Upper lobe of right lung (tissue), 1 donor: ENCODE measurements at places on chromosomes 7 and 10. TPM values are rescaled to one million over a fixed set of nuclear protein-coding genes. Genes with fewer than 3 reads are reported as not detected.

GRCh38 chr10:13349463-13350274 lies 1.6 kb upstream of the SEPHS1 start:
- peak; percentile 77 for DNase-seq

DNA sequence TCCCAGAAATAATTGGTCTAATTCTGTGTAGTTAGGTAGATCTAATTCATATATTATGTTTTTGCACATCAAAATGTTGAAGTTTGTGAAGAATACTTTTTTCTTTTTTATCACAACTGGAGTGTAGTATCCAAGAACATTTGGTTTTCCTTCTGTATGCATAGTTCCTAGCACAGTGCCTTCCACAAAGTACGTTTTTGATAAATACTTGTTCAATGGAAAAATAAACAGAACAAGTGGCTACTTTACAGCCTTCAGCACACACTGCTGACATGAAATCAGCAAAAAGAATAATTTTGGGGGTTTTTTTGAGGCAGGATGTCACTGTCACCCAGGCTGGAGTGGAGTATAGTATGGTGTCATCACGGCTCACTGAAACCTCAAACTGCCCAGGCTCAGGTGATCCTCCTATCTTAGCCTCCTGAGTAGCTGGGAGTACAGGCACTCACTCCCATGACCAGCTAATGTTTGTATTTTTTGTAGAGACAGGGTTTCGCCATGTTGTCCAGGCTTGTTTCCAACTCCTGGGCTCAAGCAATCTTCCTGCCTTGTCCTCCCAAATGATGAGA lies 27.9 kb downstream of the TARP start:
- no peak for DNase-seq

DNA sequence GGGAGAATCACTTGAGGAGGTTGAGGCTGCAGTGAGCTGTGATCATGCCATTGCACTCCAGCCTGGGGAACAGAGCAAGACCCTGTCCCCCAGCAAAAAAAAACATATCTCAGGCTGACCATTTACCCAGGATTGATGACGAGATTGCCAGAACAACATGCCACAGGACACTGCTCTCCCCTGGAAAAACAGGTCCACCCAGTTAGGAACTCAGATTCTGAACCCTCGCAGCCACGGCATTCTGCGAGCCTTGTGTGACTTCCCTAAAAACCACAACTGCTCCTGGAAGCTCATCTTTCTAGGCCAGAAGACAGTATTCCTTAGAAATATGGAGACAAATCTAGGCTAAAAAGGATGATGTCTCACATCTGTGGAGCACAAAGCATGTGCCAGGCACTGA lies 42.1 kb upstream of the SH2B2 start:
- no peak for DNase-seq

- no peak for DNase-seq
Measured at GRCh38 chr10:126247446-126247975, 140.8 kb downstream of the ADAM12 start.

PNLIPRP1 gene
- total RNA-seq, result not detected

LRCH4 gene
- 88.0 TPM for total RNA-seq

DNA sequence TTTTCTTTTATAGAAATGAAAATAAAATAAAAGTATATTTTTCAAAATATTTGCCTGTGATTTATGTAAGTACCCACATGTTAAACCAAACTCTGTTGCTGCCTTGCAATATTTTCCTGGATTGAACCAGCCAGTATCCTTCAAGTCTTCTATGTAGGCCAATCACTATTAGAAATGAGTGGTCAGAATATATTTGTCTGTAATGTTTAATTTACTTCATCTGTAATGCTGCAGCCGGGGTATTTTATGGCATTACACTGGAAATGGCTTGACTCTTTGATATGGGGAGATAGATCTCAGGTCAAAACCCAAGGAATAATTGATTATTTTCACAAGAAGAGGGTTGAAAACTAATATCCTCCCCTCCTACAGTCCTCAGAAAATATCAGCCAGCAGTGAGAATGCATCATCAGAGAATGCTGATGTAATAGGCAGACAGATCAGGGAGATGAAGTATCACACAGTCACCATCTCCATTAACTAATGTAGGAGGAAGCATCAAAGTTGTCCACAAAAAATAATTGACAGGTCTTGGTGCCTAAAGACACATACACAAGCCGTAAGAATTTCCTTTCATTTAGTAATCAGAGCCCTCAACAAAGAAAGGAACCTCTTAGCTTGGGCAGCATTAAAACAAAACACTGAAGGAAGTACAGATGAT lies 82.5 kb downstream of the VWDE start:
- no peak for DNase-seq

DNA sequence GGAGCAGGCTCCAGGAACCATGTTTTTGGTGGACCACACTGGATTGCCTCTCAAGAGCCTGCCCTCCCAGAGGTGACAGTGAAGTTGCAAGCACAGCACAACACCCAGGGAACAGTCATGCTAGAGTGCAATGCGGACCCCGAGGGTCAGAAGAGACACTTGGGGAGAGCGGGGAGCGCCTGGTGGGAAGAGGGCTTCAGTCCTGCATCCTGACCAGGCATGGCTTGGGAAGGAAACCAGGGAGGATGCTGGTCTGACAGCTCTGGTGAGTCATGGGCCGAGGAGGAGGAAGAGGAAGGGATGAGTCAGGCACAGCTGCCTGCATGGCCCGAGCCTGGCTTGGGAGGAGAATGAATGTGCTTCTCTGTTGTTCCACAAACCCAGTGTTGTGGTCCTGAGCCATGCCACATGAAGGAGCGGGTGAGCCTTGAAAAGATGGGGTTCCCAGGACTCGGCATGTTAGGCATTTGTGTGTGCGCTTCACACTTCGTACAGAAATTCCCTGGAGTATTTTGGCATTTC lies 29.5 kb upstream of the ANKRD2 start:
- DNase-seq, result peak; percentile 76

- no peak for DNase-seq
Measured at GRCh38 chr7:34320412-34320811, 337.6 kb upstream of the NPSR1 start.

DNA sequence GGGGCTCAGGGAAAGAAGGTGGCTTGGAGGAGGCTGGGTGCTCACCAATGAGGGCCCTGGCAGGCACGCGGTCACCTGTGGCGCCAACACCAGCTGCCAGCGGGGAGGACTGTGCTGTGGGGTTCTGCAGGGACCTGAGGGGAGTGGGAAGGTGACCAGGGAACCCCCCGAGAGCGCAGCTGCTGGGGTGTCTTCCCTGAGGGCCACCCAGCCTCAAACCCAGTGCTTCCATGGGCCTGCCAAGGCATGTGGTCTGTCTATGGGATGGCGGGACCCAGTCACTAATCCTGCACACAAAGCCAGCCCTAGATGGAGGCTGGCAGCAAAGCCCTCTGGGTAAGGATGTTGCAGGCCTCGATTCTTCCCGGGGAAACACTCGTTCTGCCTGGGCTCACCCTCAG lies 117.1 kb downstream of the EBF3 start:
- peak; percentile 52 for DNase-seq

DNA sequence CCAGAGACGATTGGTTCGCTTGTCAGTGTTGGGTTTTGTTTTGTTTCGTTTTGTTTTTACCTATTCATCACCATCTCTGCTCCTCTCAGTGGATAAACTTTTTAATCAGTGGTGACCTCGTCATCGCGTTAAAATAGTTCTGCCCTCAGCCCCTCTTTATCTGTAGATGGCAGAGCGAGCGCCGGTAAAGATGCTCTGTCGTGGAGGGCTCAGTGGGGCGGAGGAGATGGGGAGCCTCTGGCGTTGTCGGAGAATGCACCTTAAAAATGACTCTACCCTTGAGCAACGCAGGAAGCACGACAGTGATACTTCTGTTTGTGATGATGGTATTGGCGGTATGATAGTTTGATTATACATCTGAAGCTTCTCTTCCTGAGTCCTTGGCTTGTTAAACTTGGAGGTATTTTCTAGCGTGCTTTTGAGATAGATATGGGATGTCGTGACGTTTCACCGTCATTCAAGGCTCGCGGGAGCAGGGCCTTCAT lies 554 bp downstream of the CSGALNACT2 start:
- DNase-seq, result no peak

STK31 gene
- total RNA-seq, result 1.1 TPM

DNA sequence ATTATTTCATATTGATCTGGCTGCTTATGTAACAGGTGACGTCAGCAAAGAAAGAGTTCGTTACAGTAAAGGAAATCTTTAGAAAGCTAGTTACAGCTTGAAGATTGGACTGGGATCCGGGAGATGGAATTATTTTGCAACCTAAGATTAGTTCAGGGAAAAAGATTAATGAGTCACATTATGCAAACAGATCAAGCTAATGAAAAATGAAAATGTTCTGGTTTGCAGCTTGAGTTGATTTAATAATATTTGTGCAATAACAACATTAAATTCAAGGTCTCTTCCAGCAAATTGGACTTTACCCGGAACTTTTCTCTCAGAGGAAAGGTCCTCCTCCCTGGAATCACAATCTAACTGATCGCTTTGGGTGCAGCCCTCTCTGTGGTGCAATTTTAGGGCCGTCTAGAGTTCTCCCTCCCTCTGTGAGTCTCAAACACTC lies 119.5 kb downstream of the OTUD1 start:
- no peak for DNase-seq

GRCh38 chr10:124701881-124702656 lies 42.1 kb downstream of the FAM53B start:
- DNase-seq, result no peak

TMEM229A gene
- total RNA-seq, result not detected

GRCh38 chr7:112290065-112290464 lies 83.6 kb downstream of the ZNF277 start:
- DNase-seq, result no peak

GRCh38 chr10:93818086-93818485 lies 60.4 kb downstream of the LGI1 start:
- DNase-seq, result no peak

DNA sequence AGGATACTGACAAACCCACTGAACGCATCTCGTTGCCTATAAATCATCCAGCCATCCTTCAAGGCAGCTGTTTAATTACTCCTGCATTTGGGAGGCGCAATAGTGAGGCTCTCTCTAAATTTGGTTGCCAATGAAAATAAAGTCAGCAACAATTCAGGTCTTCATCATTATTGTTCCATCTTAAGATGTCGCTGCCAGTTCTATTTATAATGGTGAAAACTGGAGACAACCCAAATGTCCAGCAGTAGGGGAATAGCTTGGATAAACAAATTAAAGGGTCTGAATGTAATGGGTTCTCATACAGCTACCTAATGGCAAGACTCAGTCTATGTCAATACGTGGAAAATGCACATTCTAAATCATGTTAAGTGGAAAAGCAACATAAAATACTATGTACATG lies 120.1 kb upstream of the PLXNA4 start:
- no peak for DNase-seq

- no peak for DNase-seq
Measured at GRCh38 chr10:65313406-65313805, 1612.4 kb upstream of the LRRTM3 start.
